ENCODE measurements at places on chromosomes 12 and 14.

DNA sequence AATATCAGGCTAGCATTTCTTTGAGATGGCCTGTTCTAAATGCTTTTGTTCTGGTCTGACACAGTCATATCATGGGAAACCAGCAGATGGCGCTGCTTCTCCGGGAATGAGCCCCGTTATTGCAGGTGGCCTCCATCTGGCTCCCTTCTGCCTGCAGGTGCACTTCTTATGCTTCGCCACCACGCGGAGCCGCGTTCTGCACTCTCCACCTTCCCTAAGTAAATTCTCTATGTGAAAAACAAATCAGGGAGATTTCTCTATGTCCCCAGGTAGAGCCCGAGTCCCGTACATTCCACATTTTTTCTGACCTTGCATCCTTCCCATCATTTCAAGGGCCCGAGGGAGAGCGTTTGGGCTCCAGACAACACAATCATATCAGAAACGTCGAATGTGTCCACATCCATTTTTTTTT, 26.2 kb downstream of the GLRX5 start:
- DNase-seq = peak; percentile 82

DNA sequence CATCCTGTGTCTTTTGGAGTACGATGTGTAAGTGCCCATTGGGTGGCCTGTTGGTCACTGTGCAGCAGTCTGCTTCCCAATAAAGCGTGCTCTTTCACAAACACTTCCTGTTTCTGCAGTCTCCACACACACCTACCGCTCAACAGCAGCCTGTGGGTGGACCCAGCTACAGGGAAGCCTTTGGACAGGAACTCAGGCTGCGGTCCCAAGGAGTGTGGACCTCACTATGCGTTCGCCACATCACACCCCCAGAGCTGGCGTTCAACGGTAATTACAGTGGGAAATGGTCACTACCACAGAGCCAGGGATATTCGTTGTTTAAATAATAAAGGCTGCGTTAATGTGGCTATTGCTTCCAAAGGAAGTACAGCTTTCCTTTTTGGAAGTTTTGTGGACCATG, 16.2 kb downstream of the PSMC1 start:
- no peak for DNase-seq

DNA sequence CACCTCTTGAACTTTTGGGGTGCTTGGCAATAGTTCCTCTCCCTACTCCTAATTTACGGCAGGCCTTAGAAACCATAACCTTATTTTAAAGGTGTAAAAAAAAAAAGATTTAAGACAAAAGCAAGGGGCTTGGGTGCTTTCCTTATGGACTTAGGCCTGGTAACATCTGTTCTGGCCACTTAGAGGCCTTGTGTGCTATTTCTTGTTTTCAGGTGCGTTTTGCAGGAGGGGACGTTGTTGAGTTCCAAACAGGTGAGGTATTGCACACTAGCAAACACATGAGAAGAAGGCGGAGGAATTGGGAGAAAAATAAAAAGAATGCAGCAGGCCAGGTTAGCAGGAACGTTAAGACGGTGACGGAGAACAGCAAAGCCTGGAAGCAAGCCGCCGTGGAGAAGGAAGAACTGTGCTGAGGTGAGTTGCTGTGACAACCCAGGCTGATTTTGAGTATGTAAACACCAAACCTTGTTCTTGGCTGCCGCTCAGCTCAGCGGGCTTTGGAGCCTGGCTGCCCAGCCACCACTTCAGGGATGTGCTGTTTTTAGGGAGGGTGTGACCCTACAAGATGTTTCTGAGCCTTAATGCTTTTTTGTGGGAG, 17.3 kb downstream of the EMG1 start:
- DNase-seq = no peak

DNA sequence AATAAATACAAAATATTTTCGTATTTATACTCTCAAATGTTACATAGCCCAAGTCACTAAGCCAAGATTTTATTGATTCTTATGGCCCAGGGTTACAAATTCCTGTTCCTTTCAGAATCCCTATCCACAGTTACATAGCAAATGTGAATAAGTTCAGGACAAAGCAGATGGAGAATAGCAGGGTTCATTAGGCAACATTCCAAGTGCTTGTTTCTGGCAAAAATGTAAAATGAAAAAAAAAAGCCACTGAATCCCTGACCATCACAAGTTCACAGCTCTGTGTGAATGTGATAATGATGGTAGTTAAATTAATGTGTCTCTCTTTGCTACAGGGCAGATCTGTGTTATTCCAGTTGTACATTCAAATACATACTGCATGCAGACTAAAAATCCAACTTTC, 74.6 kb downstream of the KCNC2 start:
- no peak for DNase-seq

- DNase-seq = no peak
These were observed 95.8 kb downstream of the GLT1D1 start for GRCh38 chr12:128949086-128949485.
